ENCODE measurements at places on chromosomes 12 and 14. TPM values are rescaled to one million over a fixed set of nuclear protein-coding genes. Genes with fewer than 3 reads are reported as not detected.

Gene CCDC88C
- 3.6 TPM for total RNA-seq

Gene AICDA
- 0.08 TPM for total RNA-seq

Gene BDKRB1
- not detected for total RNA-seq

Gene GLIPR1L1
- not detected for total RNA-seq

Gene SYCP3
- total RNA-seq, result not detected

Gene TEX22
- total RNA-seq, result 2.4 TPM

Gene TAS2R42
- not detected for total RNA-seq

Gene P2RX7
- total RNA-seq, result 2.0 TPM

Gene CLEC4A
- 1.2 TPM for total RNA-seq

Gene LRR1
- 6.2 TPM for total RNA-seq

Gene ANKRD33
- total RNA-seq, result not detected

Gene NFATC4
- 28.4 TPM for total RNA-seq

Gene MAP3K9
- 1.7 TPM for total RNA-seq

Gene TAS2R46
- total RNA-seq, result 0.43 TPM

Gene KRT3
- not detected for total RNA-seq

Gene CDCA3
- 1.2 TPM for total RNA-seq

Gene IRAK3
- 5.0 TPM for total RNA-seq

Gene SLC25A21
- total RNA-seq, result 0.76 TPM

Gene SIRT4
- total RNA-seq, result 9.0 TPM

Gene IFT81
- 8.1 TPM for total RNA-seq

Gene C12orf56
- not detected for total RNA-seq

Gene CD27
- total RNA-seq, result not detected

Gene CPNE6
- not detected for total RNA-seq

Gene SAMD15
- total RNA-seq, result 0.08 TPM

Gene PRH2
- not detected for total RNA-seq

Gene MLH3
- 20.2 TPM for total RNA-seq

Gene CMA1
- 1.3 TPM for total RNA-seq

Gene CNTN1
- total RNA-seq, result 0.73 TPM

Gene RNF212B
- not detected for total RNA-seq

Gene SRP54
- total RNA-seq, result 29.6 TPM

Gene NCAPD2
- 11.6 TPM for total RNA-seq

Gene KRT2
- total RNA-seq, result not detected

Gene NOVA1
- total RNA-seq, result 3.8 TPM

Gene LRRC10
- 39.2 TPM for total RNA-seq

Gene PTPRR
- total RNA-seq, result 1.2 TPM

Gene PMCH
- not detected for total RNA-seq

Gene VCPKMT
- 3.2 TPM for total RNA-seq

Gene LTB4R2
- total RNA-seq, result 0.57 TPM

Gene IAPP
- not detected for total RNA-seq

Gene SYT1
- 0.24 TPM for total RNA-seq

Gene PDE3A
- total RNA-seq, result 152 TPM

Gene GPR84
- total RNA-seq, result 0.22 TPM

Gene KRT7
- not detected for total RNA-seq

Gene TTLL5
- total RNA-seq, result 17.8 TPM

Gene BEST3
- 0.30 TPM for total RNA-seq

Gene KRT85
- not detected for total RNA-seq

Gene SLC16A7
- total RNA-seq, result 98.0 TPM

Gene RILPL1
- total RNA-seq, result 94.3 TPM

Gene LPAR5
- total RNA-seq, result 7.5 TPM

Gene GDF3
- total RNA-seq, result not detected

Gene OLR1
- 0.24 TPM for total RNA-seq

Data from Right ventricle myocardium inferior (tissue), 1 donor.